ENCODE measurements at places on chromosomes 5 and 9. TPM values are rescaled to one million over a fixed set of nuclear protein-coding genes. Genes with fewer than 3 reads are reported as not detected.

GRCh38 chr5:136038635-136039034 is 9.8 kb downstream of the TGFBI start:
- no peak for DNase-seq

- DNase-seq = no peak
Observed at GRCh38 chr9:110763568-110763967, 95.0 kb downstream of the MUSK start.

GRCh38 chr9:78314953-78315870 is 18.3 kb downstream of the PSAT1 start:
- no peak for DNase-seq

The UHRF2 gene
- 140 TPM for total RNA-seq

DNA sequence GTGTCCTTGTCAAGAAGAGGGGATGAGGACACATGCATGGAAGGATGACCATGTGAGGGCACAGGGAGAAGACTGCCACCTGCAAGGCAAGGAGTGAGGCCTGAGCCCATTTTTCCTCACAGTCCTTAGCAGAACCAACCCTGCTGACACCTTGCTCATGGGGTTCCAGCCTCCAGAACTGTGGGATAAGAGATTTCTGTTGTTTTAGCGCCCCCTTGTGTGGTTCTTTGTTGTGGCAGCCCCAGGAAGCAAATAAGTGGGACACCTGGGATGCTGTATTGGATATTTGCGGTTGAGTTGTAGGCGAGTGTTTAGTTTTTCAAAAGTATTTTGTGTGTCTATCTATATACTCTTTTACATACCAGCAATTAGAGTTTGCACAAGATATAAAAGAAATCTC is 206.4 kb downstream of the NXNL2 start:
- DNase-seq = no peak

DNA sequence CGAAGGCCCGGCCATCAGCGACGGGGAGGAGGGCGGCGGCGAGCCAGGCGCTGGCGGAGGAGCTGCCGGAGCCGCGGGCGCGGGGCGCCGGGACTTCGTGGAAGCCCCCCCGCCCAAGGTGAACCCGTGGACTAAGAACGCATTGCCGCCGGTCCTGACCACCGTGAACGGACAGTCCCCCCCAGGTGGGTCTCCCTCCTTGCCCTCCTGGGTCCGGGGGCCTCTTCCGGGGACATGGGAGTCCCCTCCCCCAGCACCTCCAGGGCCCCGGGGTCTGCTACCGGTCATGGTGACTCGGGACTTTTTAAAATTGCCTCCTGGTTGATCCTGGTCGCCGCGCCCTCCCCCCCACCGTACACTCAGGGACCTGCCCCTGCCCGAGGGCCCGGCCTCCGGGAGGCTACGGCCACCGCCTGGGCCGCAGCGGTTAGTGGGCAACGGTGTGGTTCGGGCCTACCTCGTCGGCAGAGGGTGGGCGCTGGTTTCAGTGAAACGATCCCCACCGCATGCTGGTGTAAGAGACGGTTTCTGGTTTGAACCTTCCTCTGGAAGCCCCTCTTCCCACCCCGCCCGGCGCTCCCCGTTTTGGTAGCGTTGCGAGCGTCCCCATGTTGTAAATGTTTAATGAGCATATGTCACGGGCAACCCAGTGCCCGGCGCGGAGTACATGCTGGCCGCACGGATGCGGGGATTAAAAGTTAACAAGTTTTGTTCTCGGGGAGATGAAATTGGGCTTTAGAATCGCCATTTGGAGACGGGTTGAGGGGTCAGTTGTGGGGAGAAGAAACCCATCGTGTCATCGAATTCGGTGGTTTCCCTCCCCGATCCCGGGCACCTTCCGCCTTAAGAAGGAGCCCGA is 1.1 kb downstream of the LARP1 start:
- DNase-seq = peak; percentile 72

GRCh38 chr5:63648376-63648775 is 313.9 kb downstream of the HTR1A start:
- DNase-seq = no peak

The PRDM9 gene
- not detected for total RNA-seq

DNA sequence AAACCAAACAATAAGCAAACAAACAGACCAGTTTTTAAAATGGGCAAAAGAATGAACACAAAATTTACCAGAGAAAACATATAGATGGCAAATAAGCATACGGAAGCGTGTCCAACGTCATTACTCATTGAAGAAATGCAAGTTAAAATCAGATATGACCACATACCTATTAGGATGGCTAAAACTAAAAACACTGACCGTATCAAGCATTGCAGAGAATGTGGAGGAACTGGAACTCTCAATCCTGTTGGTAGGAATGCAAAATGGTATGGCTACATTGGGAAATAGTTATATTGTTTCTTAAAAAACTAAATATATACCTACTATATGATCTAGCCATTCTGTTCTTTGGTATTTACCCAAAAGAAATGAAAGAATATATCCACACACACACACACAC is 129.4 kb upstream of the ACO1 start:
- DNase-seq = no peak

GRCh38 chr9:135343837-135344522 is 135.6 kb upstream of the PPP1R26 start:
- DNase-seq = peak; percentile 24

All from CD8-positive, alpha-beta T cell (primary cell).